ENCODE measurements at places on chromosomes 16 and 17.

DNA sequence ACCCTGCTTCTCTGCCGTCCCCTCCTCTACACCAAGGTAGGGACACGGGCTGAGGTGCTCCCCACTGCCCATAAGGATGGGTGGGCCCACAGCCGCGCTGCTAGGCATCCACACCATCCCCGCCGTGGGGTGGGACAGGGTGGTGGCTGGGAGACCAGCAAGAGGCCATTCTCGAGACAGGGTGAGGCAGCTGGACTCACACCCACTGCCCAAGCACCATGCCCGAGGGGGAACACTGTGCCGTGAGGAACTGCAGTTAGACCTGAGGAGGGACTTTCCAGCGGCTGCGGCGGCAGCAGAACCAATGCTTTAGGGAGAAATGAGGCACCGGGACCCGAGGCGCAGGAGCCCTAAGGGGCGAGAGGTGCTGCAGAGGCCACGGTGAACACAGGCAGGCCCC lies 13.3 kb downstream of the PKD1 start:
- DNase-seq = no peak

DNA sequence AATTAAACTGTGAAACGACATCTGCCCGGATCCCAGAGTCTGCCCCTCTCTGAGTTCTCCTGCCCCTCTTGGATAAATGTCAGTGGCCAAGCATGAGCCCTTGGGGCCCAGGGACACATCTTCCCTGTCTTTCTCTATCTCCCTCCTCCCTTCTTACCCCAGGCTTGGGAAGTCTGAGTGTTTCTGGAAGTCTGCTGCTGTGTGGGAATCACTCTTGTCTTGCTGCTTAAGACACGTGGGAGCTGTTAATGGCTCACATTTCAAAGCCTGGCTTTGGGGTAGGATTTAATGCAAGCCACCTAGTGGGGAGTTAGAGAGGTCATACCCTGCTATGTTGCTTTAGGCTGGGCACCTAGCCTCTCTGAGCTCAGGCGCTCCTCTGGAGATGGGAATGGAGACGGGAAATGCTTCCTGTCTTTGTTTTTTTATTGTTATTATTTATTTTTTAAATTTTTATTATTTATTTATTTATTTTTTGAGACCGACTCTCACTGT lies 218.5 kb upstream of the CIBAR2 start:
- no peak for DNase-seq

GRCh38 chr17:79991924-79992648 lies 43.6 kb downstream of the TBC1D16 start:
- DNase-seq = no peak

DNA sequence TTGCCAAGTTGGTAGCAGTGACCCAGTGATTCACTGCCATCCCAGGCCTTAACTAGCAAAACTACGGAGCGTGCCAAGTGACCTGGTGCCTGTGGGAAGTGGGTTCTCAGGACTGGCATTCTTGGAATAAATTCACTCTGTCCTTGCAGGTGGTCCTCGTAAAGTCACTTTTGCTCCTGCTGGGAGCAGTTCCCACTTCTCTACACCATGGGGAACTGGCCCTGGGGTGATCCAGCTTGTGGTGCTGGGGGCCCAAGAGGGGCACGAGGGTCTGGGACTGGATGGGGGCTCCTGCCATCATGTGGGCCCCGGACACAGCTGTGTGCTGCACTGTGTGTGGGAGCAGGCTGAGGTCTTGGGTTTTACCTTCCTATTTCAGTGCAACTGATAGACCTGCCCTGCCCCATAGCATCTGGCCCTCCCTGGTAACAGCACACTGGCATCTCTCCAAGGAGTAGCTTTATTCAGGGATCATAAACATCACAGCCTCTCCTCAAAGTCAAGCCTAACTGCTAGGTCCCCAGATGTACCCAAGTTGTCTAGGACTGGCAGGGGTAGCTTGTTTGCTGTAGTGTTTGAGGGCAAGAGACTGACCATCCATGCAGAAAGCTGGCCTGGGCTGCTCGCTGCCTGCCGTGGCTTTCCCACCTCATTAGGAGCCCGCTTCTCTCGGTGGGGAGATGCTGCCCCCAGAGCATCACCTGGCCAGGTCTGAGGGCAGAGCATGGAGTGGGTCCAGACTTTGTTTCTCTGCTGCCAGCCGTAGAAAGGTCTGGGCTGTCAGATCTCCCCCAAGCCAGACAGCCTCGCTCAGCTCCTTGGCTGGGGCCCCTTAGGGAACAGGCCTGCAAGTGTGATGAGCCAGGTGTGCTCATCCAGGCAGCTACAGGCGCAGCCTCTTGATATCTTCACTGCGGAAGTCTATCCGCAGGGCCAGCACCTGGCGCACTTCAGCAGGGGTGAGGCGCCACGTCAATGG lies 26.0 kb downstream of the FCSK start:
- no peak for DNase-seq

GRCh38 chr17:71458322-71458721 lies 662.5 kb upstream of the SOX9 start:
- no peak for DNase-seq

DNA sequence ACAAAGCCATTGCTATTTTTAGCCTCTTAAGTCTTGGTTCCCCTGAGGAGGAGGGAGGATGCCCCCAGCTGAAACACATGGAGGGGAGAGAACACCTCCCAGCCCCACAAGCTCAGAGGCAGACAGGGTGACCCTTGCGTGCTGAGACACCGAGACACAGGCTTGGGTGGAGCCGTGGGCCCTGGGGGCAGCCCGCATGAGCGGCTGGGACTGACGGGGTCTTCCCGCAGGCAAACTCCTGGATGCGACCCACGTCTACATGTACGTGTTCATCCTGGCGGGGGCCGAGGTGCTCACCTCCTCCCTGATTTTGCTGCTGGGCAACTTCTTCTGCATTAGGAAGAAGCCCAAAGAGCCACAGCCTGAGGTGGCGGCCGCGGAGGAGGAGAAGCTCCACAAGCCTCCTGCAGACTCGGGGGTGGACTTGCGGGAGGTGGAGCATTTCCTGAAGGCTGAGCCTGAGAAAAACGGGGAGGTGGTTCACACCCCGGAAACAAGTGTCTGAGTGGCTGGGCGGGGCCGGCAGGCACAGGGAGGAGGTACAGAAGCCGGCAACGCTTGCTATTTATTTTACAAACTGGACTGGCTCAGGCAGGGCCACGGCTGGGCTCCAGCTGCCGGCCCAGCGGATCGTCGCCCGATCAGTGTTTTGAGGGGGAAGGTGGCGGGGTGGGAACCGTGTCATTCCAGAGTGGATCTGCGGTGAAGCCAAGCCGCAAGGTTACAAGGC lies 9.8 kb downstream of the SLC16A3 start:
- DNase-seq = peak; percentile 75

Measured in activated CD4-positive, alpha-beta T cell treated with anti-CD3 and anti-CD28 coated beads for 4 hours (primary cell).